ENCODE measurements at places on chromosomes 2 and 18.

DNA sequence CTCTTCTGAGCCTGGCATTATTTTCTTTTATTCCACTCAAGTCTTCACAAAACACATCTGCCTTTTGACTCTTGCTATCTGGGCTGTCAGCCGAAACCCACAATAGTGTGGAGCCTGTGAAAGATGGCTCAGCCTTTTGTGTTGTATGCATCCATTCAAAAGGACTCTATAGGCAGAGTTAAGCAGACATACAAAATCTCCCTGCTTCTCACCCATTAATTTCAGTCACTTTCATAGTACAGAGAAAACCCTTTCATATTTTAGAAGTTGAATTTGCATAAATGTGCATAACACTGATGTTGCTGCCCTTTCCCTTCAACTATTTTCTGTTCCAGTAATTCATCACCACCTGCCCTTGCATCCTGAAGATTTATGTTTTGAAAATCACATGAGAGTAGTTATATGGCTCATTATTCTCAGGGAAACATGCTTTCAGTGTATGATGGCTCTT, 154.6 kb downstream of the EVA1A start:
- H3K4me3 ChIP-seq: no peak overlapping the region
- H3K27me3 ChIP-seq: no peaks in the 10 kb centered on the region
- H3K4me1 ChIP-seq: no peaks in the 10 kb centered on the region
- no peaks in the 10 kb centered on the region for H3K36me3 ChIP-seq
- H3K27ac ChIP-seq: peak overlapping the region; percentile 82

GRCh38 chr2:8252997-8253694, 428.7 kb upstream of the ID2 start:
- H3K27ac ChIP-seq: no peak overlapping the region
- no peaks in the 10 kb centered on the region for H3K36me3 ChIP-seq
- H3K27me3 ChIP-seq: no peaks in the 10 kb centered on the region
- peaks cover 12% of the 10 kb centered on the region for H3K4me1 ChIP-seq
- no peak overlapping the region for H3K4me3 ChIP-seq

GRCh38 chr2:29755829-29756228, 165.6 kb downstream of the ALK start:
- H3K36me3 ChIP-seq: no peaks in the 10 kb centered on the region
- no peak for DNase-seq
- no peak overlapping the region for H3K4me3 ChIP-seq
- H3K4me1 ChIP-seq: peaks cover 12% of the 10 kb centered on the region
- no peak overlapping the region for H3K27ac ChIP-seq

- DNase-seq: no peak
- no peaks in the 10 kb centered on the region for H3K27me3 ChIP-seq
- H3K4me1 ChIP-seq: no peaks in the 10 kb centered on the region
- H3K27ac ChIP-seq: no peak overlapping the region
Observed at GRCh38 chr18:286515-287310, 18.9 kb upstream of the THOC1 start.

DNA sequence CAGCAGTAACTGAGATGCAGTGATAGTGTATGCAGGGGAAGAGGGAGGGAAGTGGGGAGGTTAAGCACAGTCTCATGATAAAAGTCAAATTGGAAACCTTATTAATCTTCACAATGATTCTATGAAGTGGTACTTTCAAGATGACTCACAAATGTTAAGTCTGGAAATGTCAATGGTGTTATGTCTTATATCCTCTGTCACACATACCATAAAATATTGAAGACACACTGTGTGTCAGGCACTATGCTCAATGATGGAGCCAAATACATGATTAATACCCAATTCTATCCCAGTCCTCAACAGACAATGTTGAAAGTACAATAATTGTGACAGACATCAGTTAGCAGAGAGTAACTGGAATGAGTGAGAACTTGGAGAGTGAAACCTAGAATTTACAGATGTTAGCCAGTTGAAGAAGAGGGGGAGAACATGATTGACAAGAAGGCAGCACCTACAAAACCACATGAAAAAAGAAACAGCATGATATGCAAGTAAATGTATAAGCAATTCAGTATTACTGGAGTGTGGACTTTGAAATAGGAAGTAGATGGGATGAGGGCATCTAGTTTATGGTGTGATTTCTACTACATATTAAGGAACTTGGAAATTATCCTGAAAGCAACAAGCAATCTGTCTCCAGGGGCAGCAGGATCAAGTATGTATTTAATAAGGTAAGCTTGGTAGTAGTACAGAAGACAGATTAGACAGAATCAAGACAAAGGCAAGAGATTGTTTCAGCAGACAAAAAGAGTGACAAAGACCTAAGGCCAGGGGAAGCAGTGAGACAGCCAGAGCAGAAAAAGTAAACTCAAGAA, 107.6 kb downstream of the STRN start:
- no peaks in the 10 kb centered on the region for H3K27me3 ChIP-seq
- no peak for DNase-seq
- no peaks in the 10 kb centered on the region for H3K4me1 ChIP-seq
- no peak overlapping the region for H3K4me3 ChIP-seq

DNA sequence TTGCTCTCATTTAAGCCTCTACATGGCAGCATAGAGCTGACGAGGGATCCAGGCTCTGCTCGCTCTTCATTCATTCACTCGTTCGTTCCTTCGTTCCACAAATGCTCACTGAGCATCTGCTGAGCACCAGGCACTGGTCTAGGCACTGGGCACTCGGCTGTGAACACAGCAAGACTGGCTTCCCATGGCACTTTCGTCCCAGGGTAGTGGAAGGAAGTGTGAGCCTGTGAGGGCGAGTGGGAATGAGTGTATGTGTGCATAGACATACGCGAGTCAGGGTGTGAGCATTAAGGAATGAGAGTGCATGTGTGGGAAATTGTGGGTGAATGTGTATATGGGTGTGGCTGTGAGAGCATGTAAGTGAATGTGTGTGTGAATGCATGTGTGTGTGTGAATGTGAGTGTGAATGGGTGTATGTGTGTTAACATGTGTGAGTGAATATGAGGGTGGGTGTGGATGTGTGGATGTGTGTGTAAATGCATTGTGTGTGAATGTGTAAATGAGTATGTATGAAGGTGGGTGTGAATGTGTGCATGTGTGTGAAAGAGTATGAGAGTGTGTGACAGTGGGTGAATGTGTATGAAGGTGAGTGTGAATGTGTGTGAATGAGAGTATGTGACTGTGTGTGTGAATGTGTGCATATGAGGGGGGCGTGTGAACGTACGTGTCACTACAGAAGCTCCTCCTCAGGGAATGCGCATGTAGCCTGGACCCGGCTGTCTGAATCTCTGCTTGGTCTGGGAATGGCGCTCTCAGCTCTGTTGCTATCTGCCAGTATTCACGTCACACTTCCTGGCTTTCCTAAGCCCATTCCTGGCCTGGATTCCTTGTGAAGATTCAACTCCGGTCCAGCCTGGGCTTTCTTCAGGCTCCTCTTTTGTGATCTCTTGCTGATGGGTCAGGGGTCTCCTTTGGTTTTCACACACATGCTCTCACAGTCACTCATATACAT, 28.8 kb downstream of the SNORC start:
- H3K27ac ChIP-seq: no peak overlapping the region
- peak; percentile 45 for DNase-seq
- H3K4me1 ChIP-seq: no peaks in the 10 kb centered on the region
- no peaks in the 10 kb centered on the region for H3K36me3 ChIP-seq
- H3K4me3 ChIP-seq: no peak overlapping the region
- H3K27me3 ChIP-seq: peaks cover 21% of the 10 kb centered on the region

DNA sequence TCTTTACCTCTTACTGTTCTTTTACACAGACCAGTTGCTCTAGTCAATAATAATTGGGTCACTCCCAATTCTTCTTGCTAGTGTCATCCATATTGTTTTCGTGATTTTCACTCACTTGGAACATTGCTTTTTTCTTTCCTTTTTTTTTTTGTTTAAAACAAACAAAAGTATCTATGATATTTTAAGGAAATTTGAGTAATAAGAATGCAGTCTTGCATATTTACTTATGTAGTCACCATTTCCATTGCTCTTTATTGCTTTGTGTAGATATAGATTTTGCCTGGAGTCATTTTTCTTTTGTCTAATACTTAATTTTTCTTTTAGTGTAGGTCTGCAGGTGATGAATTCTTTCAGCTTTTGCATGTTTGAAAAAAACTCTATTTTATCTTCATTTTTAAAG, 71.9 kb downstream of the WDR7 start:
- DNase-seq: no peak
- no peaks in the 10 kb centered on the region for H3K27me3 ChIP-seq
- no peaks in the 10 kb centered on the region for H3K36me3 ChIP-seq
- peak overlapping the region; percentile 35 for H3K4me3 ChIP-seq
- no peak overlapping the region for H3K27ac ChIP-seq
